Posterior cingulate gyrus (tissue), 11 donors: ENCODE measurements at places on chromosomes 12 and 14.
A peak's percentile ranks its signal among the peaks of the same experiment; 100 is the strongest.

GRCh38 chr14:44989497-44990440 lies 27.8 kb downstream of the TOGARAM1 start:
- DNase-seq = no peak

DNA sequence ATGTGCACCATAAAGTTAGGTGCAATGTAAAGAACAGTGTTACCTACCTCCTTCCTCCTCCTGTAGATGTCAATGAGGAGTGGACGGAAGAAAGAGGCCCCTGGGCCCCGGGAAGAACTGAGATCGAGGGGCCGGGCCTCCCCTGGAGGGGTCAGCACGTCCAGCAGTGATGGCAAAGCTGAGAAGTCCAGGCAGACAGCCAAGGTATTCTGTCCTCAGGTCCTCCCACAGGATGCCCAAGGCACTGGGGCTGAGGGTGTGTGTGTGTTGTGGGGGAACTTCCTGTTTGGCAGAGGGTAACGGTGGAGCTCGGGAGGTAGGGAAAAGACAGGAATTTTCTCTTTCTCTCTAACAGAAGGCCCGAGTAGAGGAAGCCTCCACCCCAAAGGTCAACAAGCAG lies 6.4 kb downstream of the ATN1 start:
- DNase-seq = no peak

GRCh38 chr14:100791995-100792394 lies 33.9 kb upstream of the MEG3 start:
- peak; percentile 47 for DNase-seq

GRCh38 chr14:76921088-76921399 lies 94.8 kb downstream of the LRRC74A start:
- DNase-seq = no peak

DNA sequence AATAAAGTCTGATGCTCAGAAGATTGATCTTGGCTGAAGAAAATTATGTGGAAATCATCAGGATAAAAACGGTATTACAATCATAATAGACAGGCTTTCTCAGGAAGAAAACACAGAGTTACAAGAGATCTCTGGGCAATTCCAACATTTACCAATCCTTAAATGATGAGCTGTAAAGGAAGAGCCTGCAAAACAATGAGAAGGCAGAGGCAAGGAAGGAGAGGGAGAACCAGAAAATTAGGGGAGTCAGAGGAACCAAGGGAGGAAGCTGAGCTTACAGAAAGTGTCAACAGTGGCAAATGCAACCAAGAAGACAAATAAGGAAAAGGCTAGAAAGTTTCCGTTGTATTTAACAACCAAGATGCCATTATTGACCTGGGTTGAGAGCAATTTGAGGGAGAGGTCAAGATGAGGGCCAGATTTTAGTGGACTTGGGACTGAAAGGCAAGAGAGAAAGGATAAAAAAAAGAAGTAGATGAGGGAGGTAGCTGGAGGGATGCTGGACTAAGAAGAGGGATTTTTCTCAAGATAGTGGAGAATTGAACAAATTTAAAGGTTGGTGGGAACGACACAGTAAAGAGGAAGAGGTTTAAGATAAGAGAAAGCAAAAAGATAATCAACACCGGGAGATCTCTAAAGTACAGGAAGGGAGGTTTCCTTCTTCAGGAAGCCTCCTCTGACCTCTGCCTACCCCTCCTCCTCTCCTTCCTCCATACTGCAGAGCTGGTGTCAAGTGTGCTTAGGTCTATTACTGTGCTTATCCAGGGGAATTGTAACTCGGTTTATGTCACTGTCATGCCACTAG lies 116.9 kb downstream of the DUSP6 start:
- no peak for DNase-seq

GRCh38 chr14:50319721-50320120 lies 7.6 kb downstream of the DMAC2L start:
- DNase-seq = no peak

- no peak for DNase-seq
Observed at GRCh38 chr12:62522984-62523383, 56.4 kb downstream of the MON2 start.

GRCh38 chr12:77433799-77434198 lies 368.4 kb upstream of the E2F7 start:
- DNase-seq = no peak

GRCh38 chr12:42590330-42590934 lies 886 bp upstream of the PRICKLE1 start:
- no peak for DNase-seq

DNA sequence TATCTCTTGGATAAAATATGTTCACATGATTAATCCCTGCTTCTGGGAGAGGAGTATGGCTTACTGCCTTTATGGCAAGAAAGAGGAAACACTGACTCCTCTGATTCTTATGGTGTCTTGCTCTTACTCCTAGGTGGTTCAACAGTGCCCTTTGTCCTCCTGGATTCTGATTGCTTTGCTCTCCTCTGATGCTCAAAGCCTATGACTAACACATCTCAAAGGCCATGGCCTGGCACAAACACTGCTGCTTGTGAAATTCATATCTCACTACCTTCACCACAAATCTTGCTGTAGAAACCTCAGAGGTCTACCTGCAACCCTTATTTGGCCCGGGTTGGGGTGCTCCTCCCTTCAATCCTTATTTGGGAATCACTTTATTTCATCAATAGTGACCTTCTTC lies 217.2 kb downstream of the C12orf50 start:
- DNase-seq = no peak

- DNase-seq = no peak
Observed at GRCh38 chr14:86570371-86570770, 1040.4 kb downstream of the FLRT2 start.

- no peak for DNase-seq
Observed at GRCh38 chr12:121537814-121538698, 42.8 kb downstream of the KDM2B start.

- DNase-seq = peak; percentile 67
Observed at GRCh38 chr14:91416744-91417119, 888 bp downstream of the CCDC88C start.

DNA sequence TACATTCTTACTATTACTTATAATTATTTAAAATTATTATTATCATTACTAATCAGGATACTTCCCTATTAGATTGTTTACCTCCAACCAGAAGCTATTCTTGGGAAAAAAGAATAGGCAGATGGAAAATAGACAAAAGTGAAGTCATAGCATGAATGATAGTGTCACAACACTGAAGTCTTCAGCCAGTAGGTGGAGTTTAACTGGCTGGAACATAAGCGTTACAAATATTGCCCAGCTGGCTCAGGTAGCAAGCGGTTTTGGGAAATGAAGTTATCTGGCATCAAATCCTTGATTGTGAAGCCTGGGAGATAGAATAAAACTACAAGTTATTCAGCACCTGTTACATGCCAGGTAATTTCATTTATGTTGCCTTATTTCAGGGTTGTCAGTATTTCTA lies 762.9 kb downstream of the C12orf50 start:
- no peak for DNase-seq

- no peak for DNase-seq
Observed at GRCh38 chr12:116552773-116553373, 6.3 kb upstream of the MAP1LC3B2 start.

DNA sequence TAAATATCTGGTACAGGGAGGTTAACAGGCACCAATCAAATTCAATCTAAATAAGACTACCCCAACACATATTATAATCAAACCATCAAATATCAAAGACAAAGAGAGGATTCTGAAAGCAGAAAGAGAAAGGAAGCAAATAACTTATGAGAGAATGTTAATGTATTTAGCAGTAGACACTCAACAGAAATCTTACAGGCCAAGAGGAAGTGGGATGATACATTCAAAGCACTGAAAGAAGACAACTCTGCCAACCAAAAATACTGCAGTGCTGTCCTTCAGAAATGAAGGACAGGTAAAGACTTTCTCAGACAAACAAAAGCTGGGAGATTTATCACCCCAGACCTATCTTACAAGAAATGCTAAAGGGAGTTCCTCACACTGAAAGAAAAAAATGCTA lies 95.9 kb upstream of the PTHLH start:
- no peak for DNase-seq

DNA sequence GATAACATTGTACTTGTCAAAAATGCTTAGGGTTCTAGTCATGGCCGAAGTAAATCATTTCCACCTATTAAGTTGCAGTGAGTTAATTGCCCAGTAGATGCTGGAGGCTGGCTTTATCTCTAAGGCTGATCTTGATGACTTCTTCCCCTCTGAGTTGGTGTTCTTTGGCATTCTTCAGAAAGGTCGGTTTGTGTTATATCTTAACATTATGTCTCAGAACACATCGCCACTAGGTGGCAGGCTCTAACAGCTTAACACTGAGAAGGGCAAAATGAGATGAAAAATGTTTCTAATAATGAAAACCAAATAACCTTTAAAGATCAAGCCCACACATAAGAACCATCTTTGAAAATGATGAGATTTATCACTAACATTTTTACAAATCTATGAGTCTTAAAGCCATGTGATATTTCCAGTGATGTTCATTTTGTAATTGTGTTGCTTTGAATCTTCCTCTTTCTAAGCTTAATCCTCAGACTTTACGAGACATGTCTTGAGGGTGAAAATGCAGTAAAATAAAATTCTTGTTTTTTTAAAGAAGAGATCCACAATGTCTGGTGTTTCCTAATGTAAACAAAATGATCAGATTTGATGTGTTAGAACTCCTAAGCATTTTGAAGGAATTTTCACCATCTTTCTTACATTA lies 28.6 kb downstream of the SUDS3 start:
- peak; percentile 85 for DNase-seq

DNA sequence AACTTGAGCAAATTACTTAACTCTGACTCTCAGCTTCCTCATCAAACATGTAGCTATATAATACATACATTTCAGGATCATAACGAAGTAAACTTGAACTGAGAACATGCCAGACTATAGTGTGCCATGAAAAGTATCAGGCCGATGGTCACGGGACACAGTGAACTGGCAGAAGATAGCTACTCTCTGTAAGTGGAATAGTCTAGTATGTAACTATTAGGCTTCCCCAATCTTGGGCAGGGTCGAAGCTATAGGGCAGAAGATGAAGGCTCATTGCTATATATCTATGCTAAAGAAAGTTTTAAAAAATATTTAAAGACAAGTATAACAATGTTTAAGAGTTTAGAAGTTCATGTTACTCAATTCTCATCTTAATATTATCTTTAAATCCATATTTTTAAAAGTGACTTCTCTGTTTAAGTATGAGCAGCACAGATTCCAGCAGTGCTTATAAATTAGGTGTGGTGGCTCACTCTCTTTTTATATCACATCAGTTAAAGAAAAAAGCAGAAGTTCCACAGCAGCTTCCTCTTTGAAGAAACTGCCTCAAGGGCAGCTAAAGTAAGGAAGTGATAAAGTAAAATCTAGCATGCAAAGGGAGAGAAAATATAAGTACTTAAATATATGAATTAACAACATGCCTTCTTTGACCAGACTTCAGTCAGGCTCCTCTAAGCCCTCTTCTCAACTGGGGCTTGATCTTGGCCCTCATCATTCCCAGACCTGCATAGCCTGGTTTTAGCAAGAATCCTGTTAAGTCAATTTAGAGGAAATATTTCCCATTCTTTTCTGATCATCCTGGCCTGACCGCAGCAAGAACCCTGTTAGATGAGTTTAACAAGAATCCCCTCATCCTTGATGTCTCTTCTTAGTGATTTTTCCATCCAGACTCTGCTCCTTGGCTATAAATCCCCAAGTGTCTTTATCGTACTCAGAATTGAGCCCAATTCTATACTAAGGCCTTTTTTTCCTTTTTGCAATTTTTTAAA lies 8.4 kb upstream of the GLIPR1 start:
- DNase-seq = no peak

GRCh38 chr12:89259821-89260220 lies 92.5 kb downstream of the DUSP6 start:
- DNase-seq = no peak

GRCh38 chr12:19915392-19916195 lies 452.7 kb upstream of the PDE3A start:
- no peak for DNase-seq

GRCh38 chr12:6336889-6337853 lies 4.7 kb downstream of the TNFRSF1A start:
- DNase-seq = no peak

GRCh38 chr12:116719731-116720528 lies 17.9 kb downstream of the SPRING1 start:
- no peak for DNase-seq

- no peak for DNase-seq
Observed at GRCh38 chr12:4143896-4144295, 129.7 kb upstream of the CCND2 start.

DNA sequence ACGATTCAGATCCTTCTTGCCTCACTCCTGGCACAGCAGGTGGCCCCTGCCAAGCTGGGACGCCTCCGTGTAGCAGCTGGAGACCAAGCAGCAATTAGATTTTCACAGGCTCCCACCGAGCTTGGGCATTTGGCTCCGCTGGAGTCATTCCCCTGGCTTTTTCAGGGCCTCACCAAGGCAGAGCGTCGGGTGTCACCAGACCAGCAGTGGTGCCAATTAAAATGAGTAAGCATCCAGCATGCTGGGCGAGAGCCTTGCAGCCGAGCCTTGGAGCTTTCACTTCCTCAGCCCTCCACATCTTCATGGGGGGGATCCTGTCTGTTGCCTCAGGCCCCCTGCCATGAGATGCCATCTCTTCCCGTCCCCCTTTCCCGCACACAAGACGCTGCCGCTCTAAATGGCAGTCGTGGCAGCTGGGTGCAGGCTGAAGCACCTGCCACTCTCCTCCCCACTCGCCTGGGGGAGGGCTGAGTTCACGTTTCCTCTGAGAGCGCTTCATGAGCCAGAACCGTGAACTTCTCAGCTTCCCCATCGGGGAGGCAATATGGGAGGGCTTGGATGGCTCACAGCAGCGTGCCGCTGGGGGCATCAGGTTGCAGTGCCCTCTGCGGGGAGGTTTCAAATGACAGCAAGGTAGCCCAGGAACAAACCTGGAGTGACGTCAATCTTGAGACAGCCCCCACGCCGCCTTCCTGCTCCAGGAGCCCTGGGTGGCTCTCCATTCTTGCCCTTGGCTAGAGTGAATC lies 11.7 kb downstream of the TPCN1 start:
- no peak for DNase-seq

GRCh38 chr12:109346920-109347319 lies 780 bp upstream of the MYO1H start:
- DNase-seq = no peak

GRCh38 chr12:15423629-15424028 lies 101.3 kb downstream of the PTPRO start:
- DNase-seq = no peak

GRCh38 chr12:112891093-112892024 lies 15.4 kb upstream of the OAS1 start:
- no peak for DNase-seq
